ENCODE measurements at places on chromosomes 12 and 14.

DNA sequence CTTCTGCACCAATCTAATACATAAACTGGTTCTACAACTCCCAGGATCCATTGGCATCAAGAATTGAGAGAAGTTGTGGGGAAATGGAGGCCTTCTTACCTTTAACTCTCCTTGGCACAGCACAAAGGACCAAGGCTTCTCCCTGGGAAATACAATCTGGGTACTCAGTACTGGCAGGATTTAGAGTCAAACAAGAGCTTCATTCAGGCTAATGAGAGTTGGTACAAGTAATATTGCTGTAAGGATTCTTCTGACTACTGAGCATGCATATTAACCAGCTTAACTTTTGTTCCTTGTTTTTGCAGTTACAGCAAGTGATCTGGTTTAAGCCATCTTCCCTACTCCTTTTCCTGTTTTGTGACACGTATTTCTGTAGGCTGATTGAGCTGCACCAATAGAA, 76.2 kb upstream of the FERMT2 start:
- no peak for DNase-seq

- DNase-seq, result no peak
These were observed 25.6 kb upstream of the SLC5A8 start for GRCh38 chr12:101235686-101236085.

- DNase-seq, result no peak
These were observed 243.1 kb downstream of the ERC1 start for GRCh38 chr12:1234073-1234472.

GRCh38 chr12:14665354-14666348, 30.7 kb downstream of the GUCY2C start:
- no peak for DNase-seq

- no peak for DNase-seq
These were observed 31.2 kb upstream of the RBM19 start for GRCh38 chr12:113997365-113997764.

GRCh38 chr14:26626256-26626655, 28.4 kb upstream of the NOVA1 start:
- DNase-seq, result no peak

- DNase-seq, result no peak
These were observed 115.8 kb downstream of the SCFD1 start for GRCh38 chr14:30737916-30738315.

GRCh38 chr12:94689002-94689645, 38.8 kb upstream of the TMCC3 start:
- DNase-seq, result no peak

- DNase-seq, result no peak
These were observed 211.9 kb downstream of the APAF1 start for GRCh38 chr12:98856897-98857540.

GRCh38 chr12:71548893-71549292, 109.3 kb downstream of the LGR5 start:
- no peak for DNase-seq

DNA sequence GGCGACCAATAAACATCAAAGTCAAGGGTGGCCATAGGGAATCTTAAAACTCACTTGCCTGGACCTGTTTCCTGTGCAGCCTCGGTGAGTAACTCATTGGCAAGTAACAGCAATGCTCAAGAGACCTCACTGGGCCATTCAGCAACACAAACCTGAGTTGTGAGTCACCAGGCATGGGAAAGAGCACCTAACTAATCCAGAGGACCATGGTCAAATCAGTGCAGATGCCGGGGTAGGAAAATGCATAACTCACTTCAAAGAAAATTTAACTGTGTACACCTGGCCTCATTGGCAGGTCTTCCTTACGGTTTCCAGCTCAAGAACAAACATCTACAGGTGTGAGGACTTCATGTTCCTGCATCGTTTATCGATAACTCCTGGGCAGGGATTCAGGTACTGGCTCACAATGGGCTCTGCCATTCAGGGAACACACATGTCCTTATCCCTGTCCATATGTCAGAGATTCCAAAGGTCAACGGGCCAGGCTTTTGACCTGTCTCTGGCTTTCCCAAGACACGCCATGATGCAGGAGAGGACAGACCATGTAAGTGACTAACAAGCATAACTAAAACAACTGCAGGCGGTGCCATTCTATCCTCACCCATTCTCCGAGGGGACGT, 211.8 kb downstream of the ANO2 start:
- DNase-seq, result no peak

DNA sequence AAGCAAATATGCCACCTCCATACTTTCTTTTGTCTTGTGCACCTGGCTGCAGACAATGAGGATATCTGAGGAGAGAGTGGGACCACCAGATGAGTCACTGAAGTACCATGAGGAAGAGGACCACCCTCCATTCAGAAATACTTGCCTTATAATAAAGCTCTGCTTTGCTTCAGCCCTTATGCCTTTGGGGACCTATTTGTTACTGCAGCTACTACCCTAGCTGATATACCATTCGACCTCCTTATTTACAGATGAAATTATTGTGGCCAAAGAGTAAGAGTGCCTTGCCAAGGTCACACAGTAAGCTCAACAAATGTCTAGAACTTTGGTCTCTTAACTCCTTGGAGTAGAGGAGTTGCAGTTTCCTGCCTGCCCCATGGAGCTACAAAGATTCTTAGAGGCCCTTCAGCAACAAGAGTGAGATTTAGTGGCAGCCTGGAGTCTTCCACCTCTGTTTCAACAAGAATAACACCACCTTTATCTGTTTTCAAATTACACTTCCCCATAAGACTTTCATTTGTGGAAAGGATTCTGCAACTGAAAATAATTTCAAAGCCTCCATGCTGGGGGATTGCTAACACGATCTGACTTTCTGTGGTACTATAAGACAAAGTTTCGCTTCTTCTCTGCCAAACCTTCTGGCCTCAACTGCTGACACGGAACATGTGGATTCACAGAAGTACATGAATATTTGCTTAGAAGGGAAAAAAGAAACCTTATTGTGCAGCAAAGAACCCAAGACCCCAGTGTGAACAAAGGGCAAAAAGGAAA, 3.6 kb downstream of the CMKLR1 start:
- no peak for DNase-seq

- DNase-seq, result no peak
These were observed 91.8 kb downstream of the SLC38A1 start for GRCh38 chr12:46177025-46177424.

- no peak for DNase-seq
These were observed 272.4 kb downstream of the NELL2 start for GRCh38 chr12:44603701-44604100.

- no peak for DNase-seq
These were observed 2.7 kb upstream of the TRAF3 start for GRCh38 chr14:102774391-102775153.

DNA sequence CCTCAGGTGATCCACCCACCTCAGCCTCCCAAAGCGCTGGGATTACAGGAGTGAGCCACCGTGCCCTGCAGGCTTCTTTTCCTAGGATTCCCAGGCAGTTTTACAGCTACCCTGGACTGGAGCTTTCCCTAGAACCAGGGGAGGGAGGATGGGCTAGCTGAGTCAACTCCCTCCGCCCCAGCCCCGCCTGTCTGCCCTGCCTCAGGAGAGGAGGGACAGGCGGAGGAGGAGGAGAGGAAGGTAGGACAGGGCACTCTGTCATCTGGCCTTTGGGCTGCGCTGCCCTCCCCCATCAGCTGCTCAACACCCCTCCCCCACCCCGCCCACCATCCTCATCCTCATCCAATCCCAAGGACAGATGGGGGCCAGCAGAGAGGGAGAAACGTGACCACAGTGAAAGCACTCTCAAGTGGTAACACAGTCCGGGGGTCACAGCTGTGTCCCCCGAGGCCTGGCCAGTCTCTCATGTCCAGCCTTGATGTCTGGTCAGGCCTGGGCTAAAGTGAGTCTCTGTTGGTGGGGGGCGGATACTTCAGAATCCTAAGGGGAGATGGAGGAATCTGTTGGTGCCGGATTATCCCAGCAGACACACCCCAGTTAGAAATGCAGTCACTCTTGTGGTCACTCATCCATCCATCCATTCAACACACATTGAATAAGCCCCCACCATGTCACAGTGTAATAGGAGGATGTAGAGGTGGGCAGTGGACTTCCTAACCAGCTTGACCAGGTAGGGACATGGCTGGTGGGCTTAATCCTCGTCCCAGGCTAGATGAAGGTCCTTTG, 12.3 kb downstream of the FIGNL2 start:
- DNase-seq, result no peak

DNA sequence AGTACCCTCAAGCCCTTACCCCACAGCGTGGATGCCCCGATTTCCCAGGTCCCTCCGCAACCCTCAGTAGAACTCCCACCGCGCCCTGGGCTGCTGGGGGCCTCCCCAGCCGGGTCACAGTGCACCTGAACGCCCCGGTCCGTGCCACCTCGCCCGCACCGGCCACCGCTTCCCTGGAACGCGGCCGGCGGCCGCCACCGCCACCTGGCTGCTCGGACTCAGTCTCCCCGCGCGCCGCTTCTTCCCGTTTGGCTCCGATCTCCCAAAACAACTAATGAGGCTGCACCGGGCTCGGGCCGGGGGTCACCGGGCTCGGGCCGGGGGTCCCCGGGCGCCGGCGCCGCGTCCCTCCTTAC, 1.0 kb downstream of the ITPK1 start:
- DNase-seq, result no peak

DNA sequence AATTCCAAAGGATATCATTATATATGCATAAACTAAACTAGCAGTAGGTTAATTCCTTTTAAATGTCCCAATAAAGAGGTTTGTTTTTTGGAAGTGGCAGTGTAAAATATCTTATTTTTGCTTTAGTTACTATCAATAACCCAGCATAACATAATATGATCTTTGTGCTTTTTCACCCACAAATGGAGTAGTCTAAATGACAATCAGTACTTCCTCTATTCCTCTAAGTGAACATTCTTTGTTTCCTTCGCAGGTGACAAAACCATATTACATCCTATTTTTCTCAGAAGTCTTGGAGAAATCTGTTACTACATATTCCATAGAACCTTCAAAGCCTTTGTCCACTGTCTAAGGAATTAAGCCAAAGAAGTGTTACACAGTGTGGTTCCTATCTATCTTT, 62.5 kb downstream of the MED13L start:
- no peak for DNase-seq

DNA sequence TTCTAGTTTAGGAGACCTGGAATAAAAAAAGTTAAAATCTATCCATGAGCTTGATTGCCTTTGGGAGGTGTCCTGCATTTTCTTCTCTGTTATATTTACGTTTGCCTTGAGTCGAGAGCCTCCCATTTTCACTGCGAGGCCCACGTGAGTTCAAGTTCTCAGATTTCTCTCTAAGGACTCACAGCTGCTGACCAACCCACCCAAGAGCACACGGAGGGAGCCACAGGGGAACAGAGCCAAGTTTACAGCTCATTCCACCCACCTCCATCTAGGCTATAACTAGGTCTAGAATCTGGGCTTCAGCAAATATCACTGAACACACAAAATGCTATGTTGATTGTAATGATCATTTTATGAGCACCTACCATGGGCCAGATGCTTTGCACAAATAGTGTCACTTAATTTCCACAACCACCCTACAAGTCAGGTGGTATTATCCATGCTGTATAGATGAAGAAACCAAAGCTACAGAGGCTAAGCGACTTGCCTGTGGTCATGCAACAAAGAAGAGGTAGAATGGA, 16.7 kb downstream of the ALDH1L2 start:
- DNase-seq, result no peak

- DNase-seq, result no peak
These were observed 19.6 kb upstream of the PPP1R13B start for GRCh38 chr14:103867020-103867419.

DNA sequence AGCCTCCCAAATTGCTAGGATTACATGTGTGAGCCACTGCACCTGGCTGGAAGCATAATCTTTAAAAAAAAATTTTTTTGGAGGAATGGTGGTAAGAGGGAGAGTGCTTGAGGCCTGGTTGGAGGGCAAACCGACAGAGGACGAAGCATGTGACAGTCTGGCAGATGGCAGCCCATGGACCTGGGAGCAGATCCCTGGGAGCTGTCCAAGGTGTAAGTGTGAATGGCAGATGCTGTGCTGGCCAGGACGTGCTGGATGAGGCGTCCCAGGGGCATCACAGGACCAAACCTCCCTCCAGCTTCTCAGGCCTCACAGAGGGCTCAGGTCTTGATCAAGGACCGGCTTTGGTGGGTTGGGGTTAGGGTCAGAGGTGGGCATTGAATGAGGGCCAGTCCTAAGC, 128.4 kb upstream of the NCOR2 start:
- DNase-seq, result no peak

DNA sequence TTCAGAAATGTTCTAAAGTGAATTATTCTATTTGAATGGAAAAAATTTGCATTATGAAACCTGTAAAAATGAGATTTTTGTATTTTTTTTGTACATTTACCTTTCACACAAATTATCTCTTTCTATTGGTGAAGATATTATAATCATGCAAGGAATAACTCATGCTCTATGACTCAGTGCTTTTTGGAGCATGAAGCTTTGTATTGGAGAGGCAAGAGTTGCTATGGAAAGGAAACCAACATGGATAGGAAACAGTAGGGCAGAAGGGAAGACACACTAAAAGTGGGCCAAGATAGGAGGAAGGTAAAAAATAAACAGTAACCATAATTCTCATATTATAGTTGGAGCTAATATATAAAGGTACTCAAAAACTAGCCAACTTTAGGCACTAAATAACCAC, 79.0 kb downstream of the PLCZ1 start:
- DNase-seq, result no peak

- DNase-seq, result no peak
These were observed 74.7 kb downstream of the E2F7 start for GRCh38 chr12:76990716-76991115.

- DNase-seq, result no peak
These were observed 5.9 kb downstream of the KLHL33 start for GRCh38 chr14:20429801-20430669.

- DNase-seq, result no peak
These were observed 529.6 kb upstream of the TBX3 start for GRCh38 chr12:115213538-115214016.

DNA sequence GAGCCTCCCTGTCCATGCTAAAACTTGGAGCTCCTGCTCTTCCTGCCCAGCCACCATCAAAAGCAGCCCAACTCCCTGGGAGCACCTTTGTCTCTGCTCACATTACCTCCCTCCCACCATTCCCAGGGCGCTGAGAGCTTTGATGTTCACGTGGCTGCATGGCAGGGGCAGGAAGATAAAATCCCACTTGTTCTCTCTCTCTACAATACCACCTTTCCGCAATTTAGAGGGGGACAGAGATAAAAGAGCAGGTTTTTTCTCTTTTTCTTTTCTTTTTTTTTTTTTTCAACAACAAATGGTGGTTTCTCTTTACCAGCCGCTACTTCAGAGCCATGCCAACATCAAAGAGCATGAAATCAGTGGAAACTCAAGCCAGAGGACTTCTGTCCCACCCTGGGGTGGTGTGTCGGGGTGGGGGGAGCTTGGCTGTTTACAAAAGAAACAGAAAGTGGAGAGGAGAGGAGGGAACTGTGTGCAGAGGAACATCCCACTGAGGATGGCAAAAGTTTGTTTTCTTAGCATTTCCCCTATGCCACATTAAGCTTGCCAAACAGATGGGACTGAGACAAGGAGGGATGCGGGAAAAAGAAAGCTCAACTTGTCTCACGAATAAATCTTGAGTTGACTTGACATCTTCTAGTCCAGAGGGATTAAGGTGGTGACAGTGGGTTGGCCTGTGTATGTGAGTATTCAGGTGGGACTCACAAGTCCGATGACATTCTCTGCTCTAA, 103.7 kb upstream of the NUDT4 start:
- DNase-seq, result no peak
